ENCODE measurements at places on chromosomes 7 and 10.

- DNase-seq = no peak
Observed at GRCh38 chr7:123209786-123210185, 10.0 kb upstream of the SLC13A1 start.

- DNase-seq = no peak
Observed at GRCh38 chr10:8315619-8316021, 261.1 kb downstream of the GATA3 start.

GRCh38 chr7:94426980-94427875 lies 32.5 kb downstream of the COL1A2 start:
- DNase-seq = no peak

GRCh38 chr10:101071885-101072433 lies 10.2 kb downstream of the KAZALD1 start:
- DNase-seq = no peak

- DNase-seq = peak; percentile 8
Observed at GRCh38 chr7:33836797-33837355, 68.5 kb upstream of the BMPER start.

All from stimulated activated CD4-positive, alpha-beta T cell treated with anti-CD3 and anti-CD28 coated beads, Interleukin-12 subunit alpha, Interleukin-12 subunit beta, amount 100 ng/mL, for 48 hours (primary cell).